ENCODE measurements at places on chromosomes 12 and 14.
A peak's percentile ranks its signal among the peaks of the same experiment; 100 is the strongest.

- DNase-seq = no peak
These were observed 27.5 kb downstream of the HVCN1 start for GRCh38 chr12:110661337-110661972.

DNA sequence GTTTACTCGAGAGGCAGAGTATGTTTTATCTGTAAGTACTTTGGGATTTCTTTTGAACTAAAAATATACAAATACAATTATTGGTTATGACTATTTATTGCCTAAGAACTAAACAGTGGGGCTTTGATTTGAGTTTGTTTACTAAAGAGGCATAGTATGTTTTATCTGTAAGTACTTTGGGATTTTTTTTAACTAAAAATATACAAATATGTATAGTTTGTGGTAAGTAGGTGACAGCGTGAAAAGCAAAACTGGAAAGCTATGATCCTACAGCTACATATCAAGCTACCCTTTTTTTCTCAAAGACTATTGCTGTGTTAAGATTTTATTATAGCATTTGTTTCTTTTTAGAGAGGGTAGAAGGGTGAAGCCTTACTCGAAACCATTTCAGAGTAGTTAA, 171.0 kb downstream of the RAD51B start:
- no peak for DNase-seq

- DNase-seq = no peak
These were observed 26.8 kb upstream of the NEDD1 start for GRCh38 chr12:96880220-96880619.

DNA sequence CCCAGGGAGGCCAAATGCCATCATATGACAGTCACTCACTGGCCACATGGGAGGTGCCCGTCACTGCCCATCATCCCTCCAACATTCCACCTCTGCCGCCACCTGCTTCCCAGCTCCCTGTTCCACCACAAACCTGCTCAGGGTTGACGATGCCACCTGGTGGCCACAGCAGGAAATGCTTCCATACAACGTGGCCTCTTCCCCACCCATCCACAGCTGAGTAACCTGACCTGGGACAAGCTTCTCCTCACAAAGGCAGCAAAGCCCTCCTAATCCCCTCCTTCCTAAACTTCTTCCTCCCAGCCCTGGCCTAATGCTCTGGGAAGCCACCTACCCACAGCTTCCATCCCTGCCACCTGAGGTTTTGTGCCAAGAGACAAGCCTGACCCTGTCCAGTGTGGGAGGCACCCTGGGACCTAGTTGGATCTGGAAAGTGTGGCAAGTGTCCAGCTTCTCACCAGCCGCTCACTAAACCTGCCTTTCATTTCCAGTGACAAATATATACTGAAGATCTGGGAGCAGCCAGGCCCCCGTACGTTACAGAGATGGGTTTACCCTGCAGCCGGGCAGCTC, 4.3 kb downstream of the DEGS2 start:
- peak; percentile 33 for DNase-seq

GRCh38 chr14:28765831-28766468, 637 bp upstream of the FOXG1 start:
- DNase-seq = peak; percentile 81

- DNase-seq = no peak
These were observed 9.5 kb downstream of the RITA1 start for GRCh38 chr12:113194971-113195391.

GRCh38 chr12:121656122-121656521, 13.3 kb downstream of the MORN3 start:
- DNase-seq = no peak

GRCh38 chr14:105588236-105588860, 62.0 kb downstream of the TMEM121 start:
- no peak for DNase-seq

- no peak for DNase-seq
These were observed 536.5 kb downstream of the RPS29 start for GRCh38 chr14:49049711-49050110.

DNA sequence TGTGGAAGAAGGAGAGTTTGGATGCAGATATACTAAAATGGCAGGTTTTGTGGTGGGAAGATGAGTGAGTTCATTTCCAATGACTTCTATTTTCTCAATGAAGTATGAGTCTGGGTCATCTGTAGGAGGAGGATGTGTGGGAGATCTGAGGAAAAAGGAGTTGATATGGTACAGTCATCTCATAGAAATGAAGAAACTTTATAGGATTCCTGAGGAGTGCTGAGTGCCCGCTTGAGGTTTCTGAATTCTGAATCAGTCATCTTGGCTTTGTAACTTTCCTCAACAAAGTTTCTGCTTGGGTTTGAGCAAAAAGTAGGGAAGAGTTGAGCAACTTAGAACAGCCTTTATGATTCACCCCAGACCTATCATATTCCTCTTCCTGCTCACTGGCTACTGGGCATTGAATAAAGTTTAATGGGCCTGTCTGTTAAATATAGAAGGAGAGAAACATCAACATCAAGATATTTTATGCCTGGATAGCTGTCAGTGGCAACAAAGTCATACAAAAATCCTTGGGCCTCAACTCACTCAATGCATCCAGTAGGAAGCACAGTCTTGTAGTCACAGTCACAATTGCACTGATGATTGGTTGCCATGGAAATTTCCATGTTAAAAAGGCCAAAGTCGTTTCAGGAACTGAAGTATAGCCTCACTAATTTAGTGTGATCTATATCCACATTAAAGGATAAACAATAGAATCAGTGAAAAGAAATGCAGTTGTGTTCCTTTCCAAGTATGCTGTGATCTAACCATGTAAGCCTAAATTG, 284.7 kb downstream of the DUSP6 start:
- DNase-seq = no peak

DNA sequence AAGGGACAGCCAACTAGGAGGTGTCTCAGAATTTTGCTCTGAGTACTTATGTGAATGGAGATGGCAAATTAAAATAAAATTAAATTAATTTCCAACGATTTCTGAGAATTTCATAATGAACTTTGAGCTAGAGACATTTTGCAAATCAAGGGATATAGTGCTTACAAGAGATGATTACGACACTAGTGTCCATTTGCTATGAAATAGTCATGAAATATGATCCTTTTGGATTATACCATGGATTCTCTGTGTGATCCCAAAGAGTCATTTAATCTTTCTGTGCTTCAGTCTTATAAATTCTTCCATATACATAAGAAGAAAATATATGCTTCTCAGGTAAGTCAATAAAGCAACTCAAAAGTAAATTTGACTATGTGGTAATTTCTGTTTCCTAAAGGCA, 240.6 kb downstream of the SLC25A21 start:
- DNase-seq = no peak

DNA sequence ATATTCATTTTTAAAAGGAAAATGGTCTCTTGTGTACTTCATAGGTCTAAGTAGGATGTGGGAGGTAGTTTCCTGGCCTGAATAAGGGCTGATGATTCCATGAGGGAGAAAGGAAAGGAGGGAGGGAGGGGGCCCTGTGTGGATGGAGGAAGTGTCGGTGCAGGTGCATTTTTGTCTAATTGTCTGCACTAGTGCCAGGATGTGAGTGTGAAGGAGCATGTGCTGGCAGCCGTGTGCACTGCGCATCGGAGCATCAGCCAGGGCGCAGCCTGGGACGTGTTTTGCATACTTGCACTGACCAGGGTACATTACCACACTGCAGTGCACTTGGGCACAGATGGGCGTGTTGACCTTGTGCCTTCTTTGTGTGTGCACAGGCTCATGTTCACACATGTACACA, 29.2 kb downstream of the SMUG1 start:
- no peak for DNase-seq

DNA sequence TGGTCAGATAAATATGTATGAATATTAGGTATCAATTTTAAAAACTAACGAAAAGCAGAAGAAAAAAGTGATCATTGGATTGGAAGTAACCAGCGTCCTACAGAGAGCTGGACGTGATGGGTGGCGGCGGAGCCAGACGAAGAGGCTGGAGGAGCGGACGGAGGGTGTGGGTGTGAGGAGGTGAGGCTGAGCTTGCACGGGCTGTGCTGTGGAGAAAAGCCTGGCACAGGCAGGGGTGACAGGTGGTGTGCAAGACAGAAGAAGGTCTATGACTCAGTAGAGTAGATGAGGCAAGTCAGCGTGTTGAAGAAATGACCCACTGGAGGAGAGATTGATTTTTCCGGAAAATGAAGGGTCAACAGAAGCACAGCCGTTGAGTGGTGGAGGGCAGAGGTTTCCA, 56.4 kb downstream of the FZD10 start:
- DNase-seq = no peak

GRCh38 chr14:59870277-59871165, at the start of gene RTN1:
Gene RTN1 (minus strand): TSS chr14:59870776. CDS start chr14:59870630, 146 bp downstream.
- DNase-seq = no peak

DNA sequence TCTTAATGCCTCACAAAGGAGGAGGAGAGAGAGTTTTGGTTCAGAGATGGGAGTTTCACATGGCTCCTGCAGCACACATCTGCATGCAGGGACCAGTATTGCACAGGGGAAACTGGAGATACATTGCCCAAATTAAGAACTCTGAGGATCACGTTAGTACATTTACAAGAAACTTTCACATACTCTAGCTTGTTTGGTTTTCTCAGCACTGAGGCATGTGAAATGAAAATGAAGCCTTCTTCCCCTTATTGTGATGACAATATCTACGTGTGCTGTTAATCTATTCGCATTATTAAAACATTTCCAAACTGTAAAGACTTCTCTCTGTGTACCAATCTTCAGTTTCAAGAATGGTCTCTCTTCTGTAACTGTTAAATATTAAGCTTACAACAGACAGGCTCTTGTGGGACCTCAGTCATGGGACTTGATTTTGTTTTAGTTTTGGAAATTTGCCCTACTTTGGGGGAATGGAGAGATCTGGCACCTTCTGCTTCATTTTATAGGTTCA, 124.7 kb downstream of the DAAM1 start:
- no peak for DNase-seq

- no peak for DNase-seq
These were observed 113.6 kb downstream of the GALC start for GRCh38 chr14:87879389-87879788.

- peak; percentile 68 for DNase-seq
These were observed 11.0 kb downstream of the KRT7 start for GRCh38 chr12:52243856-52244614.

- DNase-seq = no peak
These were observed 600 bp upstream of the LAG3 start for GRCh38 chr12:6771509-6772330.
